ENCODE measurements at places on chromosomes 5 and 9.

GRCh38 chr5:140609126-140609525 lies 23.8 kb downstream of the CD14 start:
- DNase-seq = no peak

DNA sequence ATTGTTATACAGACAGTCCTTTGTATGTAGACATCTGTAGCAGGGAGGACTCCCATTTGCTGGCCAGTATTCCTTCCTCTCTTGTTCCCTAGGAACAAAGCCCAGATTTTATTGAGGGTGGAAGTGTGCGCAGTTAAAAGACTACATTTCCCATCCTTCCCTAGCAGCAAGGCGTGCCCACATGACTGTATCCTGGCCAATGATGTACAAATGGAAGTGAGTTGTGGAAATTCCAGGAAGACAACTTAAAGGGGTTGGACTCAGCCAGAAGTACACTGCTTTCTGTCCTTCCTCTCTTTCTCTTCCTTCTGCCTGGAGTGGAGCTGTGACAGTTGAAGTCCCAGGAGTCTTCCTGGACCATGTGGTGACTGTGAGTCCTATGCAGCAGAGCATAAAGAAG lies 89.0 kb downstream of the HRH2 start:
- peak; percentile 36 for DNase-seq

- DNase-seq = no peak
Measured at GRCh38 chr9:105500108-105500766, 52.4 kb downstream of the FSD1L start.

GRCh38 chr9:137666513-137666822 lies 47.7 kb downstream of the EHMT1 start:
- no peak for DNase-seq

DNA sequence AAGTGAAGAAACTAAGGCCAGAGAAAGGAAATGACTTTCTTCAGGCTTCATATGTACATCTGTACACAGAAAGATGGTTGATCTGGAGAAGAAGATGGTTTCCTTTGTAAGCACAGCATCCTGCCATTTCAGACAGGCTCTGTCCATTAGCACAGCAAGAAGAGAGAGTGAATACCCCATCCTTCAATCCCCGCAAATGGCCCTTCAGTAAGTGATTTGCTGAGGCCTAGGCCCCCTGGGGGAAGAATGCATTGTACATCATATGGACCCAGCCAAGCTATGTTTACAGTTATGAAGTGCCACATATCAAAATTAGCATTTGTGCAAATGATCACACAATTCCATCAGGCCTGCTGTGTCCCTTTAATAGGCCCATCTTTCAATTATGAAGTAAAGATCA lies 657.4 kb downstream of the BRINP1 start:
- no peak for DNase-seq

- no peak for DNase-seq
Measured at GRCh38 chr5:78716206-78716605, 67.6 kb upstream of the LHFPL2 start.

Measured in frontal cortex (tissue), 4 donors.